ENCODE measurements at places on chromosomes 2 and 18.

- DNase-seq = no peak
Observed at GRCh38 chr18:75142677-75143076, 66.3 kb downstream of the PTGR3 start.

- no peak for DNase-seq
Observed at GRCh38 chr2:32699151-32699550, 71.3 kb downstream of the TTC27 start.

DNA sequence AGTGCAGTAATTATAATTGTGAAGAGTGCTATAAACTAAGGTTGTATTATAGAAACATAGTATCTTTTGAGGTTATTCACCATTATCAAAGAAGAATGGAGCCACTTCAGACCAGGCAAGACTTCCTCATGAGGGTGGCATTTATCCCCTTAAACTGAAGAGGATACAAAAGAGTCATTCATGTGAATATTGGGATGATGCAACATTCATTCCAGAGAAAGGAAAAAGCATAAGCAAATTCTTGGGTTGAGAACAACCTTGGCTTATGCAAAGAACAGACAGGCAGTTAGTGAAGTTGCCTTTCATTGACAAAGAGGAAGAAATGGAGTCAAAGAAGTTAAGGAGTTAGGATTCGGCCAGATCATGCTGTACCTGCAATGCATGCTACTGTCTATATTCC is 682.5 kb downstream of the MBD2 start:
- no peak for DNase-seq

DNA sequence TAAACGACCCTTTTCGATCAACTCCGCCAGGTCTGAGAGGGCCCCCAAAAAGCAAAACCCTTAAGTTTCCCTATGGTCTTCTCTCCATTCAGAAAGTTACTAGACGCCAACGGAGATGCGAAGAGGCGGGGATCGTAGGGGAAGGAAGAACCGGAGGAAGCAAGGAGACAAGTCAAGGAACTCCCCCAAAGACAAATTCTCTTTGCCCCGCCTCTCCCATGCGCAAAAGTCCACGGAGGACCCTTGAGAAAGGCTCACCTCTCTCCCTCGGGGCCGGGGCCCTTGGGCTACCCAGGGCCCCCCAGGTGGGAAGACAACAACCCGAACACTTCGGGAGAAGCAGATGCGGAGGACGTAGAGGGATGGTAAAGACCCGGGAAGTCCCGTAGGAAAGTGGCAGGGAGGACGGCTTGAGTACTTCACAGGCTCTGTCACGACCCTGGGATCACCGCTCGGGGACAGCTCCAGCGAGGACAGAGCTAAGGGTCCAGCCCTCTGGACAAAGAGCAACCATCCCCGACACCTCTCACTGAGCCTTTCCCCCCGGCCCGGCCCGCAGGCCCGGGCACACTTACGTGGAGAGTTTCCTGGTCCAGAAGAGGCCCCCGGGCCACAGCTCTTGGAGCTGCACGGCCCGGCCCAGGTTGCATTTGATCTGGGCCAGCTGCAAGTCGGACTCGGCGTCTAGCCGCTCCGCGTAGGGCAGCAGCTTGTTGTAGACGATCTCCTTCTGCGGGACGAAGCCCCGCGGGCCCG is 647 bp downstream of the PSME4 start:
- DNase-seq = peak; percentile 5

GRCh38 chr18:10141559-10141958 is 227.7 kb downstream of the VAPA start:
- DNase-seq = no peak

DNA sequence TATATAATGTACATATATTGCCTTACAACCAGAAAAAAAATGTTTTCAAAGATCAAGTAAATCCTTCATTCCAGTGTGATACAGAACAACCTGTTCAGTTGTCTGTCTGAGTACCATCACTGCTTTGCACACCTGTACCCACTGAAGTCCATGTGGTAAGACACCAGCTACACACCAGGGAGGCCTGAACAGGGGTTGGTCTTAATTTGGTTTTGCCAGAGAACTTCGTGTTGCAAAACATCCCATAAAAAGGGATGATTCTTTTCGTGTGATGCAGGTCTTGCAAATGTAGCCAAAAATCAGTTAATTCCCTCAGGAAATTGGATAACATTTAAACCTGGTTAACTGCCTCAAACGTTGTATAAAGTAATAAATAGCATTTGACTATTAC is 73.7 kb upstream of the SLC1A4 start:
- DNase-seq = no peak

DNA sequence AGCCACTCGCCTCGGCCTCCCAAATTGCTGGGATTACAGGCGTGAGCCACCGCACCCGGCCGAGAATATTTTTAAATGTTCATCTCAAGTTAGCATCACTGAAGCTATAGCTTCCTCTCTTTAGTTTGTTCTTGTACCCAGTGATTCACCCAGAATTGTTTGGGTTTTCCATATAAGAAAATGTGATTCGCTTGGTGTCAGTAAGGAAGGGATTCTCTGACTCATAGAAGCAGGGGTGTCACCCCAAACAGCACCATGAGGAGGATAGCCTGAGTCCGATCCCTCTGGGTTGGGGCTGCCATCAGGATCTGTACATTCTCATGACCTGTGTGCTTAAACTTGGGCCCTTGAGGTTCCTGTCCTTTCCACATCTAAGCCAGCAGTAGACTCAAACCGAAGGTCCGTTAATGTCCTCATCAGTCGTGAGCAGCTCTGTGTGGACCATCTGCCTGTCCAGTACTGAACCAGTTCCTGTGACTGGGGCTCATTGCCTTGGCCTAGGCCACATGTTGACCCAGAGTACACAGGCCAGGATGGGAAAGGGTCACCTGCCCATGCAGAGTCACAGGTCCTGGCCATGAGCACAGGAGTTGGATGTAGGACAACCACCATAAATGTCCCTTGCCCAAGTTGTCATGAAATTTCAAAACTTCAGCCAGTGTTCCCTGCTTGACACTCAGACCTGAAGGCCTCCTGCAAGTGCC is 311.9 kb downstream of the GBX2 start:
- no peak for DNase-seq

DNA sequence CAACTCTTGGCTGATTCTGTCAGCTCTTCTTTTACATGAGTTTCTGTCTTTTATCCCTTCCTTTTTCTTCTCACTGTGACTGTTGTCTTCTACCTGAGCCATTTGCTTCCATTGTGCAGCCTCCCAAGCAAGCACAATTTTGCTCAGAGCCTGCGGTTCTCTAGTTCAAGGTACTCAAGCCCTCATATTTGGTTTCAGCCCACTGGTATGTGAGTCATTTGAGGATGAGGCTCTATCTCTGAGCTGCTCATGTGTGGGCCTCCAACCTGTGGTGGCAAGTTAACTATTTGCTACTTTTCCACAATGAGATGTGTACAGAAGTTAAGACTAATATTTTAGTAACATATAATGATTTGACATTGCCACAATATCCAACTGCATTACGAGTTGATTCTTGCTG is 183.0 kb downstream of the PHLPP1 start:
- DNase-seq = no peak

- DNase-seq = no peak
Observed at GRCh38 chr18:2970344-2970743, 42.6 kb downstream of the LPIN2 start.

DNA sequence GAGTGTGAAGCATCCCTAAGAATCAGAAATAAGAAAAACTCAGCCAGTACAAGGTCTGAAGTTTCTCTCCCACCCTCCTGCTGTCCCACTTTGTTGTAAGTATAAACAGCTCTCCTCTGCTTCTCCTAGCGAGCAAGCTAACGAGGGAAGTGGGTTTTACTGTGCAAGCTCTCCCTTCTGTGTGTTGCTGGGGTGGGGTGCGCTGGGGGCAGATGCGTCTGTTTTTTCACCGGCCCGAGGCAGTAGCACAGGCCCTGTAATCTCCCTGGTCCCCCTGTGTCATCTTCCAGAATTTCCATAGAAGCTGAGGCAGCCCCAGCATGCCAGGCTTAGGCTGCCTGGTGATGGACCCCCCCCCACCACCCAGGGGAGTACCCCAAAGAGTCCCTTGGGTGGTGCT is 9.4 kb upstream of the CXCR4 start:
- no peak for DNase-seq

GRCh38 chr2:63755965-63756364 is 85.7 kb upstream of the UGP2 start:
- no peak for DNase-seq

GRCh38 chr2:240997141-240997855 is 1.1 kb upstream of the SNED1 start:
- DNase-seq = no peak

- peak; percentile 23 for DNase-seq
Observed at GRCh38 chr18:8153887-8154583, 455.2 kb upstream of the RAB12 start.

GRCh38 chr2:172863341-172863740 is 127.7 kb downstream of the RAPGEF4 start:
- no peak for DNase-seq

DNA sequence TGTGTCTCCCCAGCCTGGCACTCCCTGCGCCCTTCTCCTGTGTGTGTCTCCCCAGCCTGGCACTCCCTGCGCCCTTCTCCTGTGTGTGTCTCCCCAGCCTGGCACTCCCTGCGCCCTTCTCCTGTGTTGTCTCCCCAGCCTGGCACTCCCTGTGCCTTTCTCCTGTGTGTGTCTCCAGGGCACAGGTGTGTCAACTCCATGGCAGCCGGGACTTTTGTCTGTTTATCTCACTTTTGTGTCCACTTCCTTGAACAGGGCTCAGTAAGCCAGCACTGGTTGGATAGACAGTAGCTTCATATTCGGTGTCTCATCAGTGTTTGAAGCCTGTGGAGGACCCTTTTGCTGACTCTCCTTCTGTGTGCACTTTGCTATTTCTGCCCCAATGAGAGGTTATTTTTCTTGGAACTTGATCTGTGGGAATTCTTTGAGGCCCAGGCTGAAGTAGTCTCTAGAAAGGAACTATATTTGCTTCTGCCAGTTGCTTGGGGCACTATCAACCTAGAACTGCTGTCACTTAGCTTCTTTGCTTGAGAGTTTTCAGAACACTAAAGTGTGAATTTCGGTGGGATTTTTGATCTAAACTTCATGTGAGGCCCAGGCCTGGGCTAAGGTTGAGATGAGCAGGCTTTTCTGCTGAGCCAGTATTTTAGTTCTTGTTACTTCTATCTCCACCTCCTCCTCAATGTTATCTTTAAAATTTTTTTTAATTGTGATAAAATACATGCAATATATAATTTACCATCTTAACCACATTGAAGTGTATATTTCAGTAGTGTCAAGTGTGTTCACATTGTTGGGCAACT is 8.3 kb upstream of the ASB1 start:
- no peak for DNase-seq

DNA sequence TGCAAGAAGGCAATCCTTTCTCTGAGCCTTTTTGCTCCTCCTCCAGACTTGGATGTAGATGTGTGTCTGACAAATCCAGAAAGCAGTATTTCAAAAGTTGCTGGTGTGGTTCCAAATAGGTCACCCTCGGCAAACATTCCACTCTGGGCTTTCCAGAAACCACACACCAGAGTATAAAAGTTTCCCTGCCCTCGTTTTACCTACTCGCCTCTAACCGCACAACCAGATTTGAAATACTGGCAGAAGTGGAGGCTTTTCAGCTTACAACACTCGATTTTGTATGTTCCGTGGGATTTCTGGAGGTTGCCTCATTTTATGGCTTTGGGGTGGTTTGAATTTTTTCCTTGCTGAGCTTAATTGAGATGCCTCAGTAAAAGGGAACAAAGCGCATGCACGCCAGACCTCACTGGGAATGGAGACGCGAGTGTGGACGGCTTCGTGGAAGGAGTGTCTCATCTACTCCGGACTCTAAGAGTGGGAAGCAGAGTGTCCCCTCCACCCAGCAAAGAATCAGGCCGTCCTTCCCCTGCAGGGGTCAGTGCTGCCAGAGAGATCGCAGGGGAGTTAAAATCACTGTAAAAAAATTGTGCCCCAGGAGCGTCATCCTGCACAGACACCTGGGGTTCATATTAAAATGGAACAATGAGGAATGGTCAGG is 44.0 kb upstream of the RPL31 start:
- DNase-seq = peak; percentile 70

DNA sequence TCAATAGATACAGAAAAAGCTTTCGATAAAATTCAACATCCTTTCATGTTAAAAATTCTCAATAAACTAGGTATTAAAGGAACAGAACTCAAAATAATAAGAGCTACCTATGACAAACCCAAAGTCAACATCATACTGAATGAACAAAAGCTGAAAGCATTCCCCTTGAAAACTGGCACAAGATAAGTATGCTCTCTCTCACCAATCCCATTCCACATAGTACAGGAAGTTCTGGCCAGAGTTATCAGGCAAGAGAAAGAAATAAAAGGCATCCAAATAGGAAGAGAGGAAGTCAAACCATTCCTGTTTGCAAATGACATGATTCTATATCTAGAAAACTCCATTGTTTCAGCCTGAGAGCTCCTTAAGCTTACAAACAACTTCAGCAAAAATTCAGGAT is 1145.8 kb upstream of the DDX18 start:
- DNase-seq = no peak

DNA sequence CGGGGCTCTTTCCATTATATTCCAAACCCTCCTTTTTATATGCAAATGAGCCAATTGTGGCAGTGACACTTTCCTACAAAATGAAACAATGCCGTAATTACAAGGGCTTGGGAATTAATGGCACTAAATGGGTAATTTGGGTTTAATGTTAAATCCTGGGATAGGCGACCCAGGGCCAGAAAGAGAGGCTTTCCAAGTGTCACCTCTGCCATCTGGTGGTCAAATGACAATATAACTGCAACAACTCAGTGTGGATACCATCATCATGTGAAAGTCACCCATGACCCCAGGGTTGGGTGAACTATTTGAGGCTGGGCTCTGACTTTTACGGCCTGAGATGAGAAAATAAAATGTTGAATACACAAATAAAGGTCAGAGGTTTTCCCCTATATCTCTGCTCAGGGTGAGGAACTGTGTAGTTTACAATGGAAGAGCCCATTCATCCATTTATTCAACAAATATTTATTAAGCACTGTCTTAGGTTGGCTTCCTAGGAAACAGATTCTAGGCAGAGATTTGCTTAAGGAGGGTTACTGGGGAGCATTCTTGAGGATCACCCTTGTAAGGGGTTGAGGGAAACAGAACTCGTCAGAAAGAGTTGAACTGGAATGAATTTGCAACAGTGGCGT is 13.6 kb upstream of the THADA start:
- peak; percentile 55 for DNase-seq

DNA sequence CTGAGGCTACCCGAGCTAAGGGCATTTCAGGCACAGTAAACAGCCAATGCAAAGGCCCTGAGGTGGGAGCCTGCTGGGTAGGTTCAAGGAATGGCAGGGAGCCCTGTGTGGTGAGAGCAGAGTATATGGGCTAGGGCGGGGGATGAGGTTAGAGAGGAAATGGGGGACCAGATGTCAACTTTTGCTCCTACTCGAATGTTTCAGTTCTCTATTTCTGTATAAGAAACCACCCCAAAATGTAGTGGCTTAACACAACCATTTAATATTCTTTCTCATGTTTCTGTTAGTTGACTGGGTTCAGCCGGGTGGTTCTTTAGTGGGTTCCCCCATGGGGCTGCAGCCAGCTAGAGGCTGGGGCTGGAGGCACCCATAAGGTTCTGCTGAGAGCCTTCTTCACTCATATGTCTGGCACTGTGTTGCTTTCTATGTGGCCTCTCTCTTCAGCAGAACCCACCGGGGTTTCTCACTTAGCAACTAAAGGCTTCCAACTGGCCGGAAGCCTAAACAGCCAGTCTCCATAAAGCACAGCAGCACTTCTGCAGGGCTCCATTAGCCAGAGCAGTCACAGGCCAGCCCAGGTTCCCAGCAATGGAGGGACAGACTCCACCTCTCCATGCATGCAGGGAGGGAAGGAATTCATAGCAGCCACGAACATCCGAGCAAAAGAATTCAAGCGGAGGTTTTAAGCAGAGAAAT is 5.6 kb upstream of the ATOH8 start:
- no peak for DNase-seq

- DNase-seq = no peak
Observed at GRCh38 chr2:112701052-112701451, 19.8 kb upstream of the NT5DC4 start.
